ENCODE measurements at places on chromosomes 6 and 20. TPM values are rescaled to one million over a fixed set of nuclear protein-coding genes. Genes with fewer than 3 reads are reported as not detected.

CPNE5 gene
- 3.9 TPM for total RNA-seq

RNF182 gene
- not detected for total RNA-seq

OPRM1 gene
- total RNA-seq = not detected

NOP56 gene
- 108 TPM for total RNA-seq

WDR27 gene
- 53.1 TPM for total RNA-seq

DNA sequence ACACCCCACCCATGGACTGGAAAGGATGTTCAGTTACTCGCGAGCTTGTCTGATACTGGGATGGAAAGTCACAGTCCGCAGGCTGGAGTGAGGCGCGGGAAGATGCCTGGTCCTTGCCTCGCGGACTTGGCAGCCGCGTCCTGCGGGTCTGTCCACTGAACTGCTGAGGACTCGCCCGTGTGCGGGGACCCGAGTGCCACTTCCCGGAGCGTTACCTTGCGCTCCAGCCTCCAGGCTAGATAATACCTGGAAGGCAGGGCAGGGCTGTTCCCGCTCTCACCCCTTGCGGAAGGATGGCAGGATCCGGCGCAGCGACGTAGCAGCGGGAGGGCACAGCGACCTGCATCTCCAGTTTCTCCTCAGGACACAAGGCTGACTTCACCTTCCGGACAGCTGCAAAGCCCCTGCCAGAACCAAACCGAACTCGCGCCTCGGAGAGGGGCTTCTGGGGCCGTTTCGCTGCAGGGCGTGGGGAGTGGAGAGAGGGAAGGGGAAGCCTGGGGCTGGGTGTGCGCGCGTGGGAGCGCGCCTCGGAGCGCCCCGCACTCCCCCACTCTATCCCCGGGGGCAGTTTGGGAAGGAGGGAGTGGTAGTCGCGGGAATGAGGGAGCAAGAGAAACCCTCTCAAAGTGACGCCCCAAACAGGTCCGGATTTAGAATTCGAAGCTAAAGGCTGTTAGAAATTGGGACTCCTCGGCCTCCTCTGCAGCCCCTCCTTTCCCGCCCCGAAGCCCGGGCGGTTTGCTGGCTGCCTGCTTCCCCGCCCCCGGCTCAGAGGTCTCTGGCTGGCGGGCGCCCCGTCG, at the start of gene KCNQ5:
Gene KCNQ5, plus strand, starts transcription at position 774 of the 803 bp plus-strand sequence.
- DNase-seq = no peak

- no peak for DNase-seq
Observed at GRCh38 chr20:2740702-2741101, 48.1 kb downstream of the EBF4 start.

GRCh38 chr20:15241681-15242080, 904.3 kb upstream of the FLRT3 start:
- no peak for DNase-seq

DNA sequence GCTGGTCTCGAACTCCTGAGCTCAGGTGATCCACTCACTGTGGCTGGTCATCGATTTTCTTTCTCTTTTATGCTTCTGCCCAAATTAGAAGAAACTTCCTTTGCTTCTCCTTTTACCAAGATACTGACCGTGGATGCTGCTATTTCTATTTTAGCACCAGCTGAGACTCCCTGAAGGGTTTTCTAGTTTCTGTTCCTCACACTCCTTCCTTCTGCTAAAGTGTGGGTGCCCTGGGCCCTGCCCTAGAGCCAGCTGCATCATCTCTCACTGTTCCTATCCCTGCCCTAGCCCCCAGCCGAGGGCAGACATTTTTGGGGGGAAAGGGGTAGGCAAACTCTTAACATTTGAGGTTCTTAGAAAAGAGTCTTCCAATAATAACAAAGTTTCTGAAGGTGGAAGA, 6.3 kb downstream of the SMOC2 start:
- no peak for DNase-seq

- no peak for DNase-seq
Observed at GRCh38 chr20:63748070-63748933, 8.7 kb downstream of the SLC2A4RG start.

GRCh38 chr6:23410439-23410838, 715.6 kb upstream of the NRSN1 start:
- DNase-seq = no peak

- no peak for DNase-seq
Observed at GRCh38 chr6:134258849-134259306, 59.0 kb downstream of the SGK1 start.

DNA sequence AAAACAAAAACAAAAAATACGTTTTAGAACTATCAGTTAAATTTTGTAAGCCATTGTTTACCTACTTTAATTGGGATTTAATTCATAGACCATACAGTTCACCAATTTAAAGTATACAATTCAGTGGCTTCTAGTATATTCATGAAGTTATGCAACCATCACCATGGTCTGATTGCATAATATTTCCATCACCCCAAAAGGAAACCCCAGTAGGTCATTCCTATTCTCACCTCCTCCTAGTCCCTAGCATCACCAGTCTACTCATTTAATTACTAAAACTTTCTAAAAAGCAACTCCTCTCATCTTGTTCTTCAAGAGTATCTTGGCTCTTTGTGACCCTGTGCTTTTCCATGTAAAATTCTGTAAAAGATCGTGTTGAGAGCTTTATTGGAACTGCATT, 60.2 kb downstream of the ASXL1 start:
- DNase-seq = no peak
